Mucosa of gallbladder (tissue), 1 donor: ENCODE measurements at places on chromosomes 3 and 15.

DNA sequence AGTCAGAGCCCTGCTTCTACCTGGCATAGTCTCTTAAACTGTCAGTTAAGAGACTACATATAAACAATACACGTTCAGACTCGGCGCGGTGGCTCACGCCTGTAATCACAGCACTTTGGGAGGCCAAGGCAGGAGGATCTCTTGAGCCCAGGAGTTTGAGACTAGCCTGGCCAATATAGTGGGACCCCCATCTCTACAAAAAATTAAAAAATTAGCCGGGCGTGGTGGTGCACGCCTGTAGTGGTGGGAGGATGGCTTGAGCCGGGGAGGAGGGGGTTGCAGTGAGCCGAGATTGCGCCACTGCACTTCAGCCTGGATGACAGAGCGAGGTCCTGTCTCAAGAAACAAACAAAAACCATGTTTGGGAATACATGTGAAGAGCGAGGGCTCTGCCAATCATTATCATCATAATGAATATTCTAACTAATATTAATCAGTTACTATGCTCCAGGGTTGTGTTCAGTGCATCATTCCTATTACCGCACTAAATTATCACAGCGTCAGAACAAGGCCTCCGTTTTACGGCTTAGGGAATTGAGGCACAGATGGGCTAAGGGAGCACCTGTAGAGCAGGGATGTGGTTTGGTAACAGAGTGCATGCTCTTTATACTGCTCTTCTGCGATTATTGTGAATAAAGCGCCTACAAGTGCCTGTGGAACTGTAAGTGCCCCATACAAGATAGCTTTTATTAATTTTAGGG lies 844 bp upstream of the UQCC5 start:
- DNase-seq = no peak

- no peak for DNase-seq
Observed at GRCh38 chr15:39326306-39326975, 254.4 kb upstream of the THBS1 start.

DNA sequence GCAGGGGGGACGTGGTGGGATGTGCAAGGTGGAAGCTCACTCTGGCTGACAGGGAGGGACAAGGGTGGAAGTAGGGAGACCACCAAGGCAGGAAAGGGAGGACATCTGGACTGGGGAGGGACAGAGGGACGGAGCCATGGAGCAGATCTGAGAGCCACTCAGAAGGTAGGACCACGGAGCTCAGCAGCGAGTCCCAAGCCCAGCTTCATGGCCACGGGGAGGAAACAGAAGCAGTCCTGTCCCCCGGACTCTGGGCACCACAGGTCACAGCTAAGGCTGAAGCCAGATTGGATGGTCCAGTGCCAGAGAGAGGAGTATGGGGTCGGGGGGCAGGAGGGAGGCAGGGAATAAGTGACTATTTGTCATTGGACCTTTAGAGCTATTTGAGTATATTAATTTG lies 220.1 kb downstream of the TBC1D2B start:
- no peak for DNase-seq

- DNase-seq = no peak
Observed at GRCh38 chr15:58770519-58770856, 614 bp upstream of the MINDY2 start.

- no peak for DNase-seq
Observed at GRCh38 chr3:50584391-50584790, 15.1 kb downstream of the HEMK1 start.

GRCh38 chr3:98655666-98656065 lies 62.3 kb upstream of the CPOX start:
- DNase-seq = no peak

- DNase-seq = peak; percentile 80
Observed at GRCh38 chr15:70111203-70112073, 13.7 kb upstream of the TLE3 start.

GRCh38 chr15:69114331-69114928 lies 46.0 kb upstream of the GLCE start:
- DNase-seq = no peak

- no peak for DNase-seq
Observed at GRCh38 chr3:2595486-2595885, 496.8 kb downstream of the CNTN4 start.

DNA sequence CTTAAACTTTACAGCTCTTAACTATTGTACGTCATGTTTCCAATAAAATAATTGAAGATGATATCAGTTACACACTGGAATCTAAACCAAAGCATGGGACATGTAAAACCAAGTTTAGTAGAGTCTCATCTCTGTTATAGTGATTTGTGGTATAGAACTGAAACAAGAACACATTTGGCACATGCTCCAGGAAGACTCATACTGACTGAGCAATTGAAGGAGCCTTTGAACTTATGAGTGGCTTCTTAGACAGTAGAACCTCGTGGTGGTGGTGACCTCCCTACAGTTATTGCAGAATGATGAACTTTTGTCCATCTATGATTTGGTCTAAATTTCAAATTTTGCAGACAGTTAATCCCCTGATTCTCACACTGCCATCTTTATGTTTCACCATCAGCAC lies 729.7 kb downstream of the ROBO1 start:
- no peak for DNase-seq

DNA sequence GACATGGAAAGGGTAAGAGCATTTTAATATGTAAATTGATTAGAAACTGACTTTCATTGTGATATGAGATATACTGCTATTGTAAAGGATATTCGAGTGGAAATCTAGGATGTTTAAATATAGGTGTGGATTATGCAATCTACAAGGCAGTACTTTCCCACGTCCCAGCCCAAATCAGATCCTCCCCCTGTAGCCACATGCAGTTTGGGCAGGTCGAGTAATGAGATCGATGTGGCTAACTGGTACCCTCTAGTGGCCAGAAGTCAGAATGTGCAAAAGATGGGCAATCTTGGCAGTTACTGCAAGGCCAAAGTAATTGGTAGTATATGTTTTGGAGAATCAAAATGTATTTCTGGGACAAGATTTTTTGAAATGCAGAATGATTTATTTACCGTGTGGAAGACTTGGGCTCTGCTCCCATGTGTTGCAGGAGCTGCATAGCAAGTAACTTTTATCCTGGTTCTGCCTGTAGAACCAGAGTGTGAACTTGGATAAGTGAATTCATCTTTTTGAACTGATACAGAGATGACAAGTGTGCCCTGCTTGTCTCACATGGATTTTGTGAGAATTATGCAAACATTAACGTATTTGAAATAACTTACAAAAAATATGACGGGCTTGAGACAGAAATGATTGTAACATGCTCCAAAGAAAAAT lies 94.5 kb upstream of the ADAMTSL3 start:
- DNase-seq = peak; percentile 43

- no peak for DNase-seq
Observed at GRCh38 chr3:122099255-122099654, 44.1 kb downstream of the CD86 start.

DNA sequence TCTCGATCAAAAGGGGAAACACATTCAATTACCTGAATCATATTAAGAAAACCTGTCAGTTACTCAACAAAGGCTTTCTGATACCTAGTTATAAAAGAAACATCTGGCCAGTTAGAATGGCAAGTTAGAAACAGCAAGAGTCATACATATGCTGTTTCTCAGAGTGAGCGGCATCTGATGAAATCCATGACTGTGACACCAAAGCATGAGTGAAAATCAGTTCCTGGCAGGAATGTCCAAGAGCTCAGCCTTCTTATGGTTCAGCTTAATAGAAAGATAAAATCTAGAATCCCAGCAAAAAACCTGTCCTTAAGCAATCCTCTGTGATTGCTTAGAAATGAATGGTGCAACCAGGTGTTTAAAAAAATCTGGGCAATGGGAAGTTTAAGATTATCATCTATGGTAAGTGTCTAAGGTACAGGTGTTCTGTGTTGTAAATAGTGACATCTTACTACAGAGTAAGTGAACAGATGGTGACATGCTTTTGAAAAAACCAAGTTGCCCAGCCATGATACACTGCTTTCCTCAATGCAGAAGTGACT lies 18.8 kb downstream of the B4GALT4 start:
- DNase-seq = no peak

DNA sequence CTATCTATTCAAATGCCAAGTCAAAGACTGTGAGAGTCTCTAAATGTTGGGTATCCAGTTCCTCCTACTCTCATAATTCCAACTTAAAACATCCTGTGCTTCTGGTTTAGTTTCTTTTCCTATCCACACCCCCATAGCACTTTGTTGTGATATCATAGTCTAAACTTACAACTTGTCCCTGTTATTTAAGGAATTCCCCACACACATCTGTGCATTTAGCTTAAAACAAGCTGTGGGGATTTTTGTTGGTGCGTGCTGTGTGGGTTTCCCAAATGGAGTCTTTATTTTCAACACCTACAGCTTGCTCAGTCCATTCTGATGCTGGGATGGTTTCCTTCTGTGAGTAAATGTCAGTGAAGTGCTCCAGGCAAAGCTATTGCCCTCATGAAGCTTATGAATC lies 167.3 kb downstream of the GMNC start:
- DNase-seq = no peak

- no peak for DNase-seq
Observed at GRCh38 chr3:101976473-101976872, 127.2 kb downstream of the NFKBIZ start.

- no peak for DNase-seq
Observed at GRCh38 chr15:52094811-52095584, 17.6 kb downstream of the BCL2L10 start.

DNA sequence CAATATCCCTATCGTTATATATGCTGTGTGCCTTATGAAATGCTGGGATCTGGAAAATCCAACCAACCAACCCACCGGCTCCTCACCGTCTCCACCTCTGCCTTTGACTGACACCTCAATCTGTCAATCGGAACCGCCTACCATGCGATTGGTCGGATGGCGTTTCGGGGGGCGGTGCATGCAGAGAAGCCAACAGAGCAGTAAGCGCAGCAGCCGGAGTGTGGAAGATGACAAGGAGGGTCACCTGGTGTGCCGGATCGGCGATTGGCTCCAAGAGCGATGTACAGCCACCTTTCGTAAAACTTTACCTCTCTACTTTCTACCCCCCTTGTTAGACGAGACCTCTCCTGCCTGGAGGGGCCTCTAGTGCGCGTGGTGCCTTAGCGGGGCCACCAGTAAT lies 6.3 kb downstream of the CLK3 start:
- DNase-seq = no peak

DNA sequence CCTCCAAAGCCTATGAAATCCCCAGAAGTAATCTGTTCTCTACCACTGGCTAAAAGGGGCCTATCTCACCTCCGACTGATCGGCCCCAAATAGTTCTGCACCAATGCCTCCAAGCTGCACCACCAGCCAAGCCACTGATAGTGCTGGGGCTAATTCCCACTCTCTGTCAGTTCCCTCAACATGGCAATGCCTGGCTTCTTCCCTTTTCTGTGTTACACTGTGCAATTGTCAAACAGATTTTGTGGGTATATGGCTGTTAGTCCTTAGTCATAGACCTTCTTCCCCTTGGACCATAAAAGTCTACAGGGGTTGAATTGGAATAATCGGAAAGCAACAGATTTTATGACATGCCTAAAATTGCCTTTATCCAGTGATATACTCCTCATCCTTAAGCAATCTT lies 9.3 kb upstream of the UBE2E2 start:
- no peak for DNase-seq

DNA sequence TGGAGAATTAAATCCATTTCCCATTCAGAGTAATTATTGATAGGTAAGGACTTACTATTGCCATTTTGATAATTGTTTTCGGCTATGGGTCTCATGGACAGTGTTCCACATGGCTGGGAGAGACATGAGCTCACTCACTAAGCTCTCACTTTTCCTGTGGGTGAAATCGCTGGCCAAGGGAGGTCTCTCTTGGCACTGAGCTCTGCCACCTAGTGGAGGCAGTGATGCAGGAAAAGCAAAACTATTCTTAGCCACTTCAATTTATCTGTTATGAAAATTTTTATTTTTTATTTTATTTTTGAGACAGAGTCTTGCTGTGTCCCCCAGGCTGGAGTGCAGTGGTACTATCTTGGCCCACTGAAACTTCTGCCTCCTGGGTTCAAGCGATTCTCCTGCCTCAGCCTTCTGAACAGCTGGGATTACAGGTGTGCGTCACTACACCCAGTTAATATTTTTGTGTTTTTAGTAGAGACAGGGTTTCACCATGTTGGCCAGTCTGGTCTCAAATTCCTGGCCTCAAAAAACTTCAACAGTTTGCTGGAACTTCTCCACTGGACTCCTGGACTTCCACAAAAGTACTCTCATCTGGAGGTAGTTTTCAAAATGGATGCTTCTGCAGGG lies 4.7 kb upstream of the RNF13 start:
- peak; percentile 72 for DNase-seq

GRCh38 chr15:32977506-32977905 lies 217.0 kb downstream of the FMN1 start:
- DNase-seq = no peak

GRCh38 chr15:66644869-66645268 lies 57.2 kb upstream of the SMAD6 start:
- no peak for DNase-seq

DNA sequence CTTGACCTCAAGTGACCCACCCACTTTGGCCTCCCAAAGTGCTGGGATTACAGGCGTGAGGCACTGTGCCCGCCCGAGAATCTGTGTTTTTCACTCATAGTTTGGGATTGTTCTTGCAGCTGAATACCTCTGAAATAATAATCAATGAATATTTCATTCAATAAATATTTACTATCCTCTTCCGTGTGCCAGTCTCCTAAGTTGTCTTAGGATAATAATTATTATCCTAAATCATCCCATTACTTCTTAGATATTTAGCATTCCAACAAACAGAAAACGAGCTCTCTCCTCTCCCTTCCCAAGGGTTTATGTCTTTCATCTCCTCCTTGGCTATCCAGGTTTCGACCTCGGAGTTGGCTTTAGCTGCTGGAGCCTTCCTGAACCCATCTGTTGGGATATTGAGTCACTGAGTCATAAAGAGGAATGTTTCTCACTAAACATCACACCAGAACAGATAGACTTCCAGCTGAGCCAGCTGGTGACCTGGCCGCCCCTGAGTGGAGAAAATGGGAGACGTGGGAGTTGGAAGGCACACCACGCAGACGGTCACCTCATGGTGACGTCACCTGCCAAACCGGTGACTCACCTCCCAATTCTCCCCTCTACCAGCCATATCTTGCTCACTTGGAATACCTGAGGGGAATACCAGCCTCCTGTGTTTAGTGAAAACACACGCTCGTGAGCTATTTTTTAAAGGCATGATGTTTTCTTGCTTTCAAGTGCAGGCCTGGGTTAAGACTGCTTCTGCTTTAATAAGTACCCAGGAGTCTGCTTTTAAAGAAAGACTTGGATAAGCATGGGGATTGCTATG lies 43.9 kb downstream of the BHLHE40 start:
- peak; percentile 69 for DNase-seq

GRCh38 chr15:49135911-49136310 lies 19.5 kb downstream of the COPS2 start:
- DNase-seq = no peak

DNA sequence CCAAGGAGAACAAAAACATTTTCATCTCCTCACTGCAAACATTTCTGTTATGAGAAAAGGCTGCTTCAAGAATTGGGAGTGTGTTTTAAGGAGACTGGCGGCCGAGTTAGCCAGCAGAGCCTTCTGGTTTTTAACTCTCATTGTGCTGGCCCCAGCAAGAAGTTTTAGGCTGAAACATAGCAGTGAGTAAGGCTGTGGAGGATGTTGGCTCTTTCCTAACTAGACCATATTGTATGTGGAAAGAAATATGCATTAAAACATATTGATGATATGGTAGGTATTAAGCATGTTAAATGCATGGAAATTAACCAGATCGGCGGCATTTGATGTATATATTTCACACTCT lies 90.7 kb downstream of the TIGIT start:
- DNase-seq = no peak
